ENCODE measurements at places on chromosomes 6 and 20.
A peak's percentile ranks its signal among the peaks of the same experiment; 100 is the strongest.

- no peak for DNase-seq
These were observed 109.0 kb downstream of the TNFRSF21 start for GRCh38 chr6:47200536-47201334.

DNA sequence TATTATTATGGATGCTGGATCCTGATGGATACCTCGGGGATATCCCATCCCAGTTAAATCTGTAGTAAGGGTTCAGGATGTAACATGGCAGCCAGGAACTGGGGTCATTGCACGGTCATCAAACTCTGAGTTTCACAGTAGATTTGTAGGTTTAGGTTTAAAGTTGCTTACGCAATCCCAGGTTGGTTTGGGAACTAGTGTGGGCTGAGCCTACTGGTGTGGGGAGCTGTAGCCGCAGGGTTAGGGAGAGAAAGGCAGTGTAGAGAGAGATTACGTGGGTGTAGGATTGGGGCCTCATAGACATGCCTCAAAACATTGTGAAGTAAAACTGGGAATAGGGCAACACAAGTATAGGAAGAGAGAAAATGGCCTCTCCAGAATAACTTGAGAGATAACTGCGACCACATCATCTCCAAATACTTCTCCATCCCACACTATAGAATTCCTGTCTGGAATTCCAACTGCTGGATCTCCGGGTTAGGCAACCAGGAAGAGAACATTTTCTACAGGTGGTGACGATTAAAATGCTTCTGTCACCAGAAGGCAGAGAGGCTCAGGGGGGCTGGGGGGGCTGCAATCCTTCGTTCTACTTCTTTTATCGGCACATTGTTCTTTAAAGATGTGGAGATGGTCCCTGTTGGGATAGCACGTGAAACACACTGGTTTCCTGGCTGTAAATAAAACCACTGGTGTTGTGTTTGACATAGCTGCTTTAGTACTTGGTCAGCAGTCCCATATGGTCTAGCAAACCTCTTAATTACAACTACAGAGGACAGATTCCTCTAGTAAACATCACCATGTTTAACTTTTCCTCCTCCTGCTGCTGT lies 44.9 kb upstream of the TMEM170B start:
- DNase-seq: no peak

- no peak for DNase-seq
These were observed 468.0 kb downstream of the PREX1 start for GRCh38 chr20:48359692-48360341.

DNA sequence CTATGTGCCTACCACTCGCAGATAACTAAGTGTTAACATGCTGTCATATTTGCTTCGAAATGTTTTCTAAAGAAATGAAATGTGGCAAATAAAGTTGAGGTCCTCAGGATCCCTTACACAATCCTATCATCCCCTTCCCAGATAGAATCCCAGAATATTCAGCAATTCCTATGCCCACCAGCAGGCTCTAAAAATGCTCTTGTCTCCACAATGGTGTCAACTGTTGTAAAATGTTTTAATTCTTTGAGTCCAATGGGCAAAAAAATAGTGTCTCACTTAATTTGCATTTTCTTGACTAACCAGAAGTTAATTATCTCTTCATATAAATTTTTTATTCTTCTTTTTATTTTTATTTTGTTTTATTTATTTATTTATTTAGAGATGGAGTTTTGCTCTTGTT lies 103.9 kb upstream of the MAP7 start:
- DNase-seq: no peak

DNA sequence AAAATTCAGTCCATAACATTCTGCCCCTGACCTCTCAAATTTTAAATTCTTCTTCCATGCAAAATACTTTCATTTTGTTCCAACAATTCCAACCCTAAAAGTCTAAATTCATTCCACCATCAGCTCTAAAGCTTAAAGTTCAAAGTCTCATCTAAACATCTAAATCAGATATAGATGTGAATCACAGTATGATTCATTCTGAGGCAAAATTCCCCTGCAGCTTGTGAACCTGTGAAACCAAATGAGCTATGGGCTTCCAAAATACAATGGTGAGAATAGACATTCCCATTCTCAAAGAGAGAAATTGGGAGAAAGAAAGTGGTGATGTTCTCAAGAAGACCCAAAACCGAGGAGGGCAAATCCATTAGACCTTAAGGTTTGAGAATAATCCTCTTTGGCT lies 309.8 kb downstream of the HIVEP2 start:
- no peak for DNase-seq

- no peak for DNase-seq
These were observed 11.6 kb upstream of the HLA-G start for GRCh38 chr6:29816030-29816429.

- no peak for DNase-seq
These were observed 65.7 kb downstream of the SCP2D1 start for GRCh38 chr20:18879262-18879661.

DNA sequence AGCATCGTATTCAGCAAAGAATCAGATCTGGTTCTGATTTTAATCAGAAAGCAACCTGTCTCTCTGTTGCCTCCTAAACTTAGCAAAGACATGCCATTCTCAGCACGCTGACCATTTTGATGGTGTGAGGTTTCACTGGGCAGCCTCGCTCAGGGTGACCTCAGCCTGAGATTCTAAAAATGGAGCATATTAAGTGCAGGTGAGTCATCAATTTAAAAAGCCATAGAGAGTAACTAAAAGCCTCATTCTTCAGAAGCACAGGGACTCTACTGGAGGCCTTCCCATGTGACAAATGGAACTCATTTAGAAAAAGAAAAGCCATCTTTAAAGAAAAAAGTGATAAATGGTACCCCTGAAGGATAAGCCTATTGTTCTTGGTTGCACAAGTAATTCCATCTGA lies 91.3 kb downstream of the FILIP1 start:
- DNase-seq: no peak

- DNase-seq: no peak
These were observed 60.9 kb upstream of the EIF2S2 start for GRCh38 chr20:34172926-34173325.

DNA sequence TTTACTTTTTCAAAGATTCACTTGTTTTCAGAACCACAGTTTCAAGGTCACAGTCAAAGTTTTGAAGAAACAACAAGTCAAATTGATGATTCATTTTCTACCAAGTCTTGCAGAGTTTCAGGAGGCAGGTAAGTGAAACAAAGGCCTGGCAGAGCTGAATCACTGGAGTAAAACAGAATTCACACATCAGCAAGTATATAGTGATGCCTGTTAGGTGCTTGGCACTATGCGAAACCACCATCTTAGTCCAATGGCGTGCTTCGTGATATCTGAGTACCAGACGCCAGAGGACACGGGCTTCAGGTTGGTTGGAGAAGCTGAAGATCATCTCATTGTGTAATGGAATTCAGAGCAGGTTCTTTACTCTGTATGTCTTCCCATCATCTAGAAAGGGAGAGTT lies 75.9 kb downstream of the RTN4IP1 start:
- no peak for DNase-seq

- DNase-seq: no peak
These were observed 229.8 kb upstream of the CEP162 start for GRCh38 chr6:84457276-84457675.

DNA sequence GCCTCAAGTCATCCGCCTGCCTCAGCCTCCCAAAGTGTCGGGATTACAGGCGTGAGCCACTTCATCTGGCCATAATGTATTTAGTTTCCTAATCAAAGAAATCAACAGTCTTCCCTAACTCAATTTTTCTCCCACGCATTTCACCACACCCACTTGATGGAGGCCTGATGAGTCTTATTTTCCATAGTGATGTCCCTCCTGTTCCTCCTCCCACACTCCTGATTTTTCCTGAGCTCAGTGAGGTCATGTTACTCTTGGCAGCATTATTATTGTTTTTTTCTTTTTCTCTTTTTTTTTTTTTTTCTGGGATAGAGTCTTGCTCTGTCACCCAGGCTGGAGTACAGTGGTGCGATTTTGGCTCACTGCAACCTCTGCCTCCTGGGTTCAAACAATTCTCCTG lies 8.9 kb downstream of the ABRACL start:
- no peak for DNase-seq

DNA sequence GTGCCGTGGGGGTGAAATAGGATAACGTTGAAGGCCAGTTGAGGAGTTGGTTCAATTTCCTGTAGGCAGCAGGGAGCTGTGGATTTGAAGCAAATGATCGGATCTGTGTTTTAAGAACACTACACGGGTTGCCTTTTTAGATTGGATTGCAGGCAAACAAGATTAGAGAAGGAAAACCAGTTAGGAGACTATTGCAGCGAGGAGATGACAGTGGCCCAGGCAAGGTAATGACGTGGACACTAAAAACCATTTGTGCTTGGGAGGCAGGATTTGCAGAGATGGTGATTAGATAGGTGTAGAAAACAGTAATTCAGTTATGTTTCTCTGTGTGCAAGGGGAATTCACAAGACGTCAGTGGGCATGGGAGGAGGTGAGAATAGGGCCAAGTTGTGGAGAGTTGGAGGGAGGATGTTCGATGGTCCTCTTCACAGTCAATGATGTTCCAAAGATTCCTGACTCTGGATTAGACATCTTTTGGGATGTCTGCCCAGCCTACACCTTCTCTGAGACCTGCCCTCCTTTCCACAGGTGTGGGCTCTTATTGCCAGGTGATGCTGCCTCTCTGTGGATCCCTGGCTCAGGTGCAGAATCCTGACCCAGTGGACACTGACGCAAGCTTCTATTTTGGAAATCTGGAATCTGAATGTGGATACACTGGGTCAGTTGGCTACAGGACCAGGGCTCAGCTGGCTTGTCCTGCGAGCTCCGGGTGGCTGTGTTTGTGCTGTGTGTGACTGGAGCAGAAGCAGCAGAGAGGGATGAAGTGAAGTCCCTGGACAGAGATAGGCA lies 54.2 kb downstream of the TFAP2C start:
- DNase-seq: no peak

DNA sequence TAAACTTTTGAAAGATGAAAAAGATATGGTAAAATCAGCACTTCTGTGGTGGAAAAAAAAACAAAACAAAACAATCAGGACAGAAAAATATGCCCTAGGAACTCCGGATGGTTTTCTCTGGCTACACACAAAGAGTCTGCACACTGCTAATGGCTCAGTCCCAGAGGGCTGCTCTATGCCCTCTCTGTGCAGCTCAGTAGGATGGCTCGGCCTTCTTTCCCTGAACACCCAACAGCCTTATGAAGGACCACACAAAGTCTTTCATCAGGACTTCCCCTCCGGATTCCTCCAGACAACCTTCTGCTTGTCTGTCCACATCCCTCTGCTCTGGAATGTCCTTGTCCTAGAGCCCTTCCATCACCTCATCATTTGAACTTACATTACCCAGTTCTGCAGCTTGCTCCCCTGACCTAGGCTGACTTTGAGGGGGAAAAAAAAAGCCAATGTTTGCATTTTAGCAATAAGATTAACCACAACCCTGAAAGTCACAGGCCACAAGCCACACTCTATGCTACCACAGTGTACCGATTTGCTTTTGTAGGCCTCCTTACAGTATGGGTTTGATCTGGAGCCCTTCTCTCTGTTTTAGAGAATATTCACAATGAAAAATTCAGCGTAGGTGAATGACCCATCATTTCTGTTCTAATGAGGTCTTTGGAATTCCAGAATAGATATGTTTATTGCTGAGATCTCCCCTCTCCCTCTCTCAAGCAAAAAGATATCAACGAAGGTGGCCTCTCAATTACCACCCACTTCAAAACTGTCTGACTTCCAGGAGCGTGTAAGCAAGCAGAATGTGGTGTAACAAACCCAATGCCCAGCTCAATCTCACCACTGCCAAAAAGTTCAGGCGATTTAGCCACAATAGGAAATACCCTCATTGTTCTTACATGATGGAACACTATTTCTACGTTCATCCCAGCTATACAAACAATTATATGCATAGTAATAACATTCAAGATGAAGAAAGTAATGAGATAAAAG lies 164.0 kb downstream of the GMDS start:
- peak; percentile 14 for DNase-seq

DNA sequence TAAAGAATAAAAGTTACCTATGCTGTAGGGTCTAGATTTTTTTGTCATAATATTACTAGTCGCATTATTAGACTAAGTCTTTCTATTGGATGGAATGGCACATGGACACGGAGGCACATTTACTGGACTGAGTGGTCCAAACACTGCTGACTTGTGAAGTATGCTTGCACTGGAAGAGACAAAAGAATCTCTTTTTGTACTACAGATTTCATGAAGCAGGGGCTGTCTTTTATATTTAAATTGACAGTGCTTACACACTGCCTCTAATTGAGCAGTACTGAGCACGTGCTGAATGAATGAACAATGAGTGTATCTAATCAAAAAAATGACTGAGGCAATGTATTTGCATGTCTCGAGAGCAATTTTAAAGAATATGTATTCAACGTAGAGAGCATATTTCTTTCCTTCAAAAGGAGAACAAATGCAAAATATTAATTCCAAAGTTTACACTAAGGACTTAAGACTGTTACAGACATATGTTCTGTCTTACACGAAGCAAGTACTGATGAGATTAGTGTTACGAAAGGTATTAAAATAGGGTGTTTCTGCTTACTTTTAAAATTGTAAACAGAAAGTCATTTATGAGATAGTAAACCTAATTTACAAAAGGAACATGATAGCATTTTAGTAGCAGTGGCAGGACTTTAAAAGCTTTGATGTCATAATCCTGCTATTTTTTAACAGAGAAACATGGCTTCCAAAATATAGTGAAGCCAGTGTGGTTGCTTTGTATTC lies 8.3 kb downstream of the ELOVL2 start:
- DNase-seq: no peak

- no peak for DNase-seq
These were observed 215.3 kb downstream of the RNGTT start for GRCh38 chr6:88748141-88748540.

DNA sequence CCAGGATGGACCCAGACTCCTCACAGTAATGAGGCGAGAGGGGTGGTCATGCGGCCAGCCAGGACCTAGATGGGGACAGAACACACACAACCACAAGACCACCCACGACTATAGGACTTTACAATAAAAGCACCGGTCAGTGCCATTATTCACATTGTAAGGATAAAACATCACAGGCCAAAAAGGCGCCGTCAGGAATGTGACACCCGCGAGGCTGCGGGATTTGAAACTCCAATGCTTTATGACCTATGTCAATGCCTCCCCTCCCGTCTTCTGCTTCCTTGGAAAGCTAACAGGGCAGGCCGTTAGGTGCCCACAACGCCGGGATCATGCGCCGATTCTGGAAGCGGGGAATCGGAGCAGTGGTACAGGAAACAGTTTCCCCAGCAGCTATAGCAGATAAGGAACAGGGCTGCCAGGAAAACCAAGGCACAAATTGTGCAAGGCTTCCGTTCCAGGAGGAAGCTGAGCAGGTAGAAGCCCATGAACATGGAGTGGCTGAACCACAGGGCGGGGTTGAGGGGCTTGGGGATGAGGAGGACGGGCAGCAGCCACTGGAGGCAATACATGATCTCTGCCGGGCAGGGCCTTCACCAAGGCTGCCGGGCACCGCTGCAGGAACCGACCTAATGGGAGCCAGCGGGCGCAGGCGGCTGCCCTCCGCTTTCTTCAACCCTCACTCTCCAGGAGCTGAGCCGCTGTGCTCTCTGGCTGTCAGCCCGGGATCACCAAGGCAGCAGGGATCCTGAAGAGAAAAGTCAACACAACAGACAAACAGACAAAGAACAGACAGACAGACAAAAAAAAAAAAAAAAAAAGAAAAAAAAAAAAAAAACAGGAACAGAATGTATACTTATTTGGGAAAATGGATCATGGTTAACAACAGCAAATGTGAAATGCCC lies 2.2 kb upstream of the NNAT start:
- no peak for DNase-seq

GRCh38 chr6:41406728-41407489 lies 71.5 kb downstream of the NCR2 start:
- no peak for DNase-seq
